KG1 (cell line): ENCODE measurements at places on chromosomes 6 and 20.

DNA sequence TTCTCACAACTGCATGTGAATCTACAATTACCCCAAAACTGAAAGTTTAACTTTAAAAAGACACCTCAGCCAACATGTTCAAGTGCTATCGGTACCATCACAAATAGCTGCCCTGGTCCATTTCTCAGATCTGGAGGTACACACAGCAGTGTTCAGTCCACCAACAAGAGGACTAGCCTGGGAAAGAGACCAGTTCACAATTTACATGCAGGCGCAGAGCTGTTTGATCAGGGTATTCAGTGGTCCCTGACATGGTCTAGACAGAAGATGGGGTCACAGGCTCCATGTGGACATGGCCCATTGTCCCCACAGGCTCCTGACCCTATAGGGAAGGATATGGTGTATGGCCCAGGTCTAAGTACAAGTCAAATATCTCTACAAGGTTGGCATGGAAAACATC is 15.6 kb upstream of the TGM6 start:
- DNase-seq: no peak

DNA sequence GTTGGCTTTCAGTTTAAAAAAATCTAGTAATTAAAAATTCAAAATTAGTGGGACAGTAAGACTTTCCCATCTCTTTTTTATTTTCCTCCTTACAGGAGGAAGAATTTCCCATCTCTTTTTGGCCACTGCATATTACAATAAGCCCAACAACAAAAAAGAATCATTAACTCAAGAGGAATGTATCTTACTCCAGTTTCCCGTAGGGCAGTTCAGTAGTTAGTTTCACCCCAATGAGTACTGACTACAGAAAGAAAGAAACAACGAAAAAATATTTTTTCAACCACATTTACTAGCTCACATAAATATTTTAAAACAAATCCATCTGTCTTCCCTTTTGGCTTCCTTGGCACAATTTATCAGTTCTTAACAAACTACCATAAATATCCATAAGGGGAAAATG is 14.9 kb upstream of the BLOC1S5 start:
- DNase-seq: no peak

DNA sequence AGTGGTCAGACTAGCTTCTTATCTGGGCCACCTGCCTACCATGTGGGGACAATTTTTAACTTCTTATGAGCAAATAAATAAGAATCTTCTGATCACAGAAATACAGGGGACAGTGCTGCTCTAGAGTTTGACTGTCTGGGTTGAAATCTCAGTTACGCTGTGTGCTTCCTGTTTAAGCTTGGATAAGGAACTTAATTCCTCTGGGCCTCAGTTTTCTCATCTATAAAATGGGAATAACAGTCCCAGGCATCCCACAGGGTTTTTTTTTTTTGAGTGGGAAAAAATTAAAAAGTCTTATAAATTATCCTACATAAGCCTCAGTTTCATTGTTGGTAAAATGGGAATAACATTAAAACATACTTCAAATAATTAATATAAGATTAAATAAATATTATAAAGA is 340.9 kb downstream of the ESR1 start:
- no peak for DNase-seq

GRCh38 chr6:151506761-151507160 is 12.9 kb downstream of the CCDC170 start:
- DNase-seq: no peak

DNA sequence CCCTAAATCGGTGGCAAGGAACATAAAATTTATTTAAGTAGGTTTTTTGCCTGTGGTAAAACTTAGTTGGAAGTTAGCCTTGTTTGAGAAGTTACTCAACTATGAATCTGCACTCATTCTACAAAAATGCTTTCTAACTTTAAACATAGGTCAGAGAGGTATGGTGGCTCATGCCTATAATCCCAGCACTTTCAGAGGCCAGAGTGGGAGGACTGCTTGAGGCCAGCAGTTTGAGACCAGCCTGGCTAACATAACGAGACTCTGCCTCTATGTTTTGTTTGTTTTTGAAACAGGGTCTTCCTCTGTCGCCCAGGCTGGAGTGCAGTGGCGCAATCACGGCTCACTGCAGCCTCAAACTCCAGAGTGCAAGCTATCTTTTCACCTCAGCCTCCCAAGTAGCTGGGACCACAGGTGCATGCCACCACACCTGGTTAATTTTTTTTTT is 16.2 kb downstream of the USP49 start:
- DNase-seq: no peak
